ENCODE measurements at places on chromosomes 3 and 15.

DNA sequence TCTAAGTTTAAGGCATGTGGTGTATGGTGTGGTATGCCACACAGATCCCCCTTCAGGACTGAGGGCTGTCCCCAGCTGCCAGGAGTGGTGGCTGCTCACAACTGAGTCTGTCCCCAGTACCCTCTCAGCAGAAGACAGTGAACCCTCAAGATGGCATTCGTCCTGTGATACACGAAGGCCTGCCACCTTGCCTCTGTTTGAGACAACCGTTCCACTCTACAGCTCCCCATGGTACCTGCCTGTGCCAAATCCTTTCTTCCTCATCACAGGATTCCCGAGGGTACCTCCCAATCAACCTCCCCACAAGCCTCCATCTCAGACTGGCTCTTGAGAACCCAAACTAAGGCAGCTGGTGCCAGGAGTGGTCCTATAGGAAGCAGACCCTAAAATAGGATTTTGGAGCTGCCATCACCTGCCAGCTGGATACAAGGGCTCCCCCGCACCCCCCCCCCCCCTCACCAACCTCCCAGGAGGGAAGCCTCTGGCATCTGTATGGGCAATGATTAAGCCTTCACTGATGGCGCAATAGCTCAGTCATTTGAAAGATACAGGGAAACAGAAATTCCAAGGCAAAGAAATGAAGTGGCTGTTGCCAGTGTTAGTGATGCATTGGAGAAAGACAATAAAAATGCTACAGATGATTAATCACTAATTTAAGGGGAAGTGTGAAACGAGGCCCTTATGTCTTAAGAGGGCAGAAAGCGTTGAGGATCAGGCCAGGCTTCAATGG lies 230.0 kb upstream of the LYSMD4 start:
- no peak for DNase-seq

DNA sequence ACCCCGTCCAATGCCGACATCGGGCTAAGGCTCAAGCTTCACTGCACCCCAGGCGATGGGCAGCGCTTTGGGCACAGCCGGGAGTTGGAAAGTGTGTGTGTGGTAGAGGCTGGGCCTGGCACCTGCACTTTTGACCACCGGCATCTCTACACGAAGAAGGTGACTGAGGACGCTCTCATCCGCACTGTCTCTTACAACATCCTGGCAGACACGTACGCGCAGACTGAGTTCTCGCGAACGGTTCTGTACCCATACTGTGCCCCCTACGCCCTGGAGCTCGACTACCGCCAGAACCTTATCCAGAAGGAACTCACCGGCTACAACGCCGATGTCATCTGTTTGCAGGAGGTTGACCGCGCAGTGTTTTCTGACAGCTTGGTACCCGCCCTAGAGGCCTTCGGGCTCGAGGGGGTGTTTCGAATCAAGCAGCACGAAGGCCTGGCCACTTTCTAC lies 1.0 kb downstream of the PDE12 start:
- DNase-seq: peak; percentile 66

DNA sequence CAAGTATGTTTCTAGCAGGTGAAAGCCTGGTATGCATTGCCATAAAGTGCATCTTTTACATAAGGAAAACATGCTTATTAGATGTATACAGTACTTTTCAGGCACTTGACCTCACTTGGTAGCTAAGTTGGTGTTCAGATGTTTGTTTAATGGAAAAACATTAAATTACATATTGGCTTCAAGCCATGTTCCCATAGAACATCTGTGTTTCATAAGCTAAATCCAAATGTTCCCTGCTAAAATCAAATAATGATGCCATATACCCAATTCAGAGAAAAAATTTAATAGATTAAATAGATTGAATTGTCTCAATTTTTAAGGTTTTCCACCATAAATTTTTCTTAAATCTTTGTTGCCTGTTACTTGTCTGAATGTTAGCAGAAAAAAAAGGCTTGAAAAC lies 19.1 kb upstream of the RPL22L1 start:
- no peak for DNase-seq

DNA sequence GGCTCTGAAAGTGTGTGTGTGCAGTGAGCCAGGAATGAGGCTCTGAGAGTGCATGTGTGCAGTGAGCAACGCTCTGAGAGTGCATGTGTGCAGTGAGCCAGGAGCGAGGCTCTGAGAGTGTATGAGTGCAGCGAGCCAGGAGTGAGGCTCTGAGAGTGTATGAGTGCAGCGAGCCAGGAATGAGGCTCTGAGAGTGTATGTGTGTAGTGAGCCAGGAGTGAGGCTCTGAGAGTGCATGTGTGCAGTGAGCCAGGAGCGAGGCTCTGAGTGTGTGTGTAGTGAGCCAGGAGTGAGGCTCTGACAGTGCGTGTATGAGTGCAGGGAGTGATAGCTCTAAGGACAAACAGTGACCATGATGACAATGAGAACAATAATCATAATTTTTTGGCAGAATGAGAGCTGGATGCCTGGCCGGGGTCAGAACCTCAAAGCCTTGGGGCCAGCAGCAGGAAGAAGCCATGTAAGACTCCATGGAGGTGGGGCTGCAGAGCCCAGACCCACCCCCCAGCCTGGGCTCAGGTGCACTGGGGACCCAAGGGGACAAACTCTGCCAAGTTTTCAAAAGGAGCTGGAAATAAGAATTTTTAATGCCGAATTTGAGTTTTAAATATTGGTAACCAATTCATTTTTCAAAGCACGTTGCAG lies 85.7 kb upstream of the PRR20G start:
- no peak for DNase-seq

DNA sequence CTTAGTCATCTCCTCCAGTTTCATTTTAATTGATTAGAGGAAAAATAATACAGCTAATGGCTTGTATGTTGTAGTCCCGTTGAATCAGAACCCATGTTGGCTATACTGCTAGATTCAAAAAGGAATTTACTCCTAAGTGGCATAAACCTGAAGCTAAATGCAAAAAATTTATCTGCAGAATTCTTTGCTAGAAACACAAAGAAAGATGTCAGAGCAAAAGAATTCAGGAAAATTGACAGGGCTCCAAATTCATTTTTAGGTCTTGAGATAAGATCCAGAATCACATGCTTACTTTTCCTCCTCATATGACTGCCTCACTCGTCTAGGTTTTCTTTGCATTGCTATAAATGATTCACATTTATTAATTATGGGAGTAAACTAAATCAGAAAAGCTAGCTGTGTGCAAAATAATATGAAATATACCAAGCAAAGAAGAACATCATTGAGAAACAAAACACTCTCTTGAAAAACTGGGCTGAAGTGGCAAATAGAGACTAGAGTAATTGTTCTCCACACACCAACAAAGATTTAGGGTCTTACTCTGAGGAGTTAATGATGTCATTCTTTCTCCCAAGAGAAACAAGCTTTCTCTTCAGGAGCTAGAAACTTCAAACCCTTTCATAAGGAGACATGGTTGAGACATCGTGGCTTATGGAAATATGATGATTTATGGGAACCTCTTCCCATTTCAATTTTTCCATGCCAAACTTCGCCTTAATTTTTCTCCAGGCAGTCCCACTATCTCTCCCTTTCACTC lies 94.8 kb upstream of the FEZF2 start:
- DNase-seq: no peak

DNA sequence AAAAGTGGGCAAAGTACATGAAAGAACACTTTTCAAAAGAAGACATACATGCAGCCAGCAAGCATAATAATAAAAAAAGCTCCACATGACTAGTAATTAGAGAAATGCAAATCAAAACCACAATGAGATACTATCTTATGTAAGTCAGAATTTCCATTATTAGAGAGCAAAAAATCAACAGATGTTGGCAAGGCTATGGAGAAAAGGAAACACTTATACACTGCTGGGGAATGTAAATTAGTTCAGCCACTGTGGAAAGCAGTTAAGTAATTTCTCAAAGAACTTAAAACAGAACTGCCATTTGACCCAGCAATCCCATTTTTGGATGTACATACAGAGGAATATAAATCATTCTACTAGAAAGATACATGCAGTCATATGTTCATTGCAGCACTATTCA lies 360.7 kb downstream of the NSUN3 start:
- no peak for DNase-seq

DNA sequence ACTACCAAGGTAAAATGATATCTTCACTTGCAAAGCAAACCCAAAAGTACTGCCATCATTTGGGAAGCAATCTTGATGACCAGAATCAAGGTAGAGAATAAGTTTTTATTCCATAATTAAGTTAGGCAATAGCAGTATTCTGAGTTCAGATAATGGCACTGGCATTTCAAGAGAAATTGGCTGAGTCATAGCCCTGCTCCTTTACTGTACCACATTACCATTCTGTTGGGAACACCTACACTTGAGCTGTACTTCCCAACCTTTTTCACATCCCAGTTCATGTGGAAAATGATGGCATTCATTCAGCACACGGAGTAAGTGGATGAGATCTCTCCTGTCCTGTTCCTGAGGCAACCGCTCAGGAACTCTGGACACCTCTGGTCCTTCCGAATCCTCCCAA lies 311.6 kb upstream of the TPRG1 start:
- DNase-seq: no peak

GRCh38 chr3:29384640-29385039 lies 103.8 kb downstream of the RBMS3 start:
- DNase-seq: no peak

GRCh38 chr15:89971592-89971997 lies 29.5 kb upstream of the ZNF710 start:
- peak; percentile 56 for DNase-seq

DNA sequence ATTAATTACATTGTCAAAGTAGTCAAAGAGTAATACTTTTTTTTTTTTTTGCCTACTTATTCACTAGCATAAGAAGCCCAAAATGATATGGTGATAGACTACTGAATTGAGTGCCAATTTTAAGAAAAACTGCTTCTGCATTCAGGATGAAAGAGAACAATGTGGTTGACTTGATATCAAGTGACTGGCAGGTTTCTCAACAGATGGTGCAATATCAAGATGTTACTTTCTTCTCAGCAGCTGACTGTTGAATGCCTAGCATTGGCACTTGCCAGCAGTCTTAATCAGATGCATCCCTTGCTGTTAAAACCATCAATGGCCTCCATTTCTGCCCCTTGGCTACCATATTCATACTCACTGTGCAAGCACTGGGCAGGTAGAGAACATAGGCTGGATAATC lies 863.2 kb downstream of the GBE1 start:
- DNase-seq: no peak

DNA sequence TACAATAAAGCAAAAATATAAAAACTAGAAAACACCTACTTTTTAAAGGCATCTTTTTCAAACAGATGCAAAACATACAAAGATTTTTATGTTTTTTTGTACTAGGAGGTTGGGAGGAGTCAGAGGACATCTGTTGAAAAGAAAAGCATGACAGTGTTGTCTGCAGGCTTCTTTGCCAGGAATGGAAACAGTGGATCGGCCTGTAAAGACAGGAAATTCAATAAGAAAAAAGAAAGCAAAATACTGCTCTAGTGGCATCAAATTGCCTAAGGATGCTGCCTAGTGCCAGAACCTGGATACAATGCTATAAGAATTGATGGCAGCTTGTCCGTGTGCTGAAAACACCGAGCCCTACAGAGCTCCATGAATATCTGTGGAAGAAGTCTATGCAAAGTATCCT lies 69.9 kb downstream of the TBC1D5 start:
- DNase-seq: no peak

- no peak for DNase-seq
These were observed 113.8 kb upstream of the TGFBR2 start for GRCh38 chr3:30492322-30493192.

DNA sequence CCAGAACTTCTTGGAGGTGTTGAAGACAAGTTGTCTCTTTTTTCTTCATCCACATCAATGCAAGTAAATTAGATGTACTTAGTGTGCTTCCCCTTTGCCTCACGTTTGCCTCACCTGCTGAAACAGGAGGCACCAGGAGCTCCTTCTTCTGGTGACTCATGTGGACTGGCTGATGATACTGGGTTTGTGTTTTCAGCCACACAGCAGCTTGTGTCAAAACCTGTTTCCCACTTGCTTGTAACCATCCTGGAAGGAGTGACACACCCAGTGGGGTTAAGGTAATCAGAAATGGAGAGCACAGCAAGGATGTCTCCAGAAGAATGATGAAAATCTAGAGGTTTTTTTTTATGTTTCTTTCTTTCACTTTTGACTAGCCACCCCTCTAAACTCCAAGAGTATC lies 143.3 kb upstream of the RBMS3 start:
- peak; percentile 20 for DNase-seq

Measured in activated CD4-positive, alpha-beta T cell treated with anti-CD3 and anti-CD28 coated beads, Interleukin-2, Interleukin-6, amounts not matched to agents 100 ng/mL and 50 ng/mL, durations not matched to agents 16 hours and 8 hours (primary cell).